ENCODE measurements at places on chromosomes 11 and 22. TPM values are rescaled to one million over a fixed set of nuclear protein-coding genes. Genes with fewer than 3 reads are reported as not detected.

The PANX3 gene
- not detected for total RNA-seq

The APOBEC3B gene
- total RNA-seq, result 4.0 TPM

The TP53AIP1 gene
- total RNA-seq, result not detected

The CRYBB3 gene
- not detected for total RNA-seq

The PLAAT4 gene
- total RNA-seq, result 4.9 TPM

DNA sequence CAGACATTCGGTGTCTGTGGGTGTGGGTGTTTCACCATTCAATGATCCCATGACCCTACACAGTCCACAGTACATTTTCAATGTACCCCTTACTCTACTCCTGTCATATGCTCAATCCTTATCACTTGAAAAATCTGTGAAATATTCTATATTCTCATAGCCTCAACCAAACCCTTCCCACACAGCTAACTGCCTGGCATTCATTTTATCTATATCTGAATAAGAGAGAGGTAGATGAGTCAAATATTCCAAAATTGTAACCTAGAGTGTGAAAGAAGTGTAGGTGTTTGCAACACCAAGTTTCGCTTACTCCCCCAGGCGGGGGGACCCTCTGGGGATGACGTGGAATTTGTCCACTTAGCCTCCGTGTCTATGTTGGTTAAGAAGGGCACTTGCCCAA, 354.8 kb downstream of the ETS1 start:
- no peak overlapping the region for H3K27ac ChIP-seq
- no peaks in the 10 kb centered on the region for H3K27me3 ChIP-seq
- DNase-seq, result no peak
- no peaks in the 10 kb centered on the region for H3K36me3 ChIP-seq
- H3K4me1 ChIP-seq, result no peaks in the 10 kb centered on the region

GRCh38 chr11:77783025-77783424, 37.5 kb downstream of the RSF1 start:
- H3K27ac ChIP-seq, result no peak overlapping the region
- no peak for DNase-seq
- H3K4me1 ChIP-seq, result no peaks in the 10 kb centered on the region
- H3K36me3 ChIP-seq, result no peaks in the 10 kb centered on the region
- H3K27me3 ChIP-seq, result no peaks in the 10 kb centered on the region

DNA sequence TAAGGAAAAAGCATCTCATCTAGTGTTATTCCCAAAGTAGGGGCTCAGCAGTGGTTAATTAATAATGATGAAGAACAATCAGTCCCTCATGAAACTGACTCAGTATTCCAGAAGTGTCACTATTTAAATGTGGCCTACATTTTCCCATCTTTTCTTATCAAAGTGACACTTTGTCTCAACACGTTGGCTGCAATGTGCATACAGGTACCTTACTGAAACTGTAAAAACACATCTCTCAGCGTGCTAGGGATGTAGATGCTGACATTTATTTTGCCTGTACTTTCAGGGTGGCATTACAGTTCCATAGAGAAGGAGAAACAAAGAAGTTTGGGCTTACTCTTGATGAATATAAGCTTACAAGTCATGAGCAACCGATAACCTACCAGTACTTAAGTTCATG, 58.3 kb upstream of the FAT3 start:
- no peaks in the 10 kb centered on the region for H3K36me3 ChIP-seq
- no peak overlapping the region for H3K27ac ChIP-seq
- no peak for DNase-seq
- no peaks in the 10 kb centered on the region for H3K4me1 ChIP-seq
- no peaks in the 10 kb centered on the region for H3K27me3 ChIP-seq

DNA sequence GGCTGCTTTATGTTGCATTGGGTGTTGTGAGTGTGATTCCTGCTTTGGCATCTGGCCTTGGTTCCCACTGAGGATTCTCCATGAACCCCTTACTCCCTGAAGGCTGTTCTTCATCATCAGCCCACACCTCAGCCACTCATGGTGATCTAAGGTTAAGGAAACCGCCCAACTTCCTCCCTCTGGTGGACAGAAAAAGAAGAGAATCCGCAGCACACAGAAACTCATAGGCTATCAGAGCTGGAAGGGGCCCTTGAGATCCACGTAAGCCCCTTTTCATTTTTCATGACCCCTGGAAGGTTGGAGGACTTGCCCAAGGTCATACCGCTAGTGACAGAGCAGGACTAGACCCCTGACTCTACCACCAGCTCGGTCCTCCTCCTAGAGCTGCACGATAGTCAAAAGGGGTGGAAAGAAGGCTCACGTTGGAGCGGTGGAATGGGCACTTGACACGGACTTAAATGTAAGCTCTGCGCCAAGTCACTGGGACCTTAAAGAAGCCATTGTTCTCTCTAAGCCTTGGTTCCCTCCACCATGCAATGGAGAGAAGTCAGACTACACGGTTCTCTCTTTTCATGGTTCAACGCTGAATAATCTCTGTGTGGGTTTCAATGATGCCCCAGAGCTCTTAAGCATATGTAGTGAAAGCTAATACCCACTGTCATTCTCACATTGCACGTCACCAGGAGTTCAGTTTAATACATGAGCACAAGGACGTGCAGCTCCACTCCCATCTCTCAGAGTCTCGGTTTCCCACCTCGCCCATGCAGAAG, 83.6 kb upstream of the CRTAM start:
- no peak overlapping the region for H3K27ac ChIP-seq
- DNase-seq, result no peak
- peaks cover 10% of the 10 kb centered on the region for H3K4me1 ChIP-seq
- no peak overlapping the region for H3K4me3 ChIP-seq
- no peaks in the 10 kb centered on the region for H3K27me3 ChIP-seq

Measured in astrocyte (in vitro differentiated cells and primary cell).